T-helper 17 cell (primary cell): ENCODE measurements at places on chromosomes 6 and 20. TPM values are rescaled to one million over a fixed set of nuclear protein-coding genes. Genes with fewer than 3 reads are reported as not detected.

FRK gene
- total RNA-seq, result 0.02 TPM

KHDC3L gene
- total RNA-seq, result not detected

DNA sequence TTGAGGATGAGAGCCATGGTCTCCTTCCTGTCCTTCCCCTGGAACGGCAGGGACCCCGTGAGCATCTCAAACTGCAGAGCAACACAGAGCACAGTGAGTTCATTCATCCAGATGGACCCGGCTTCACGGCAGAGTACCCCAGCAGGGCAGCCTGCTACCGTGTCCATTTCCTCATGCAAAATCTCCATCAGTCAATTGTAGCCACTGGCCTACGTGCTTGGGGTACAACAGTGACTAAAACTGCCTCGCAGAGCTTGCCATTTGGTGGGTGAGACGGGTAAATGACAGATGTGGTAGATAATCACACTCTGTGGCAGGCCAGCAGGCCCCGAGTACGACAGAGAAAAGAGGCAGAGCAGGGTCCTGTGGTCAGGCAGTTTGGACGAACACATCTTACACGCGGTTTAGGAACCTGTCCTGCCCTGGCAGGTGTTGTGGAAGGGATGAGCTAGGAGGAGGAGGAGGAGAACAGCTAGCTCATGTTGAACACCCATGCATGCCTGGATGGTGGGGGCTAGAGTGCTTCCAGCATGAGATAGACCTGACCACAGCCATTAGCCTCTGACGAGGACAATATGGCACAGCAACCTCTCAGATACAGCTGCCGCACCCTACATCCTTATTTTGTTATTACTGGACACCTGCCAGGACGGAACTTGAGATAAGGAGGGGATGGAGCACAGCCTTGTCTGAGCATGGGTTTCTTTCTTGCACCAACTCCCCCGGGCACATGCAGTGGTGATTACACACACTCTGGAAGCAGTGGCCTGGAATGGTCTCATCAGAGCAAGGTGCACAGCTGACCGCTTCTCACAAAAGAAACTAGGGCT is 95.6 kb downstream of the RAMACL start:
- no peaks in the 10 kb centered on the region for H3K27me3 ChIP-seq
- H3K36me3 ChIP-seq, result no peaks in the 10 kb centered on the region
- H3K4me3 ChIP-seq, result no peak overlapping the region

GRCh38 chr6:165456286-165456685 is 146.9 kb upstream of the C6orf118 start:
- no peaks in the 10 kb centered on the region for H3K36me3 ChIP-seq
- DNase-seq, result no peak
- no peak overlapping the region for H3K27ac ChIP-seq
- no peaks in the 10 kb centered on the region for H3K27me3 ChIP-seq
- H3K4me3 ChIP-seq, result no peak overlapping the region

- no peak overlapping the region for H3K27ac ChIP-seq
- no peak overlapping the region for H3K4me3 ChIP-seq
These were observed 43.4 kb upstream of the CDYL start for GRCh38 chr6:4732691-4733315.

DNA sequence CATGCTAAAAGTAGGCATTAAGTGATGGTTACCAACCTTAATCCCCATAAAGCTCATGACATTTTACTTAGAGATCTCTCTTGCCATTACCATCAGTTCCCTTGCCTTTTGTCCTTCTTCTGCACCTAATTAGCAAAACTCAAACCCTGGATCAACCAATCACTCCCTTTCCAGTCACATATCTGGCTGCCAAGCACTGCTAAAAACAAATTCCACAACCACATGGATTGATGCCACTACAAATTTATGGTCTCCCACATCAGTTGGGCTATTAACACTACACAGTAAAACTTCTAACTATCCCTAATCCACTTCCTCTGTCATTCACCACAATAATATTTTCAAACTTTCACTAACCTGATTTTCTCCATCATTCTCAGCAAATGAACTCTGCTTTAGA is 54.3 kb upstream of the RNF146 start:
- no peak for DNase-seq
- no peak overlapping the region for H3K4me3 ChIP-seq
- peaks cover 2% of the 10 kb centered on the region for H3K36me3 ChIP-seq
- peaks cover 3% of the 10 kb centered on the region for H3K4me1 ChIP-seq
- no peak overlapping the region for H3K27ac ChIP-seq

DNA sequence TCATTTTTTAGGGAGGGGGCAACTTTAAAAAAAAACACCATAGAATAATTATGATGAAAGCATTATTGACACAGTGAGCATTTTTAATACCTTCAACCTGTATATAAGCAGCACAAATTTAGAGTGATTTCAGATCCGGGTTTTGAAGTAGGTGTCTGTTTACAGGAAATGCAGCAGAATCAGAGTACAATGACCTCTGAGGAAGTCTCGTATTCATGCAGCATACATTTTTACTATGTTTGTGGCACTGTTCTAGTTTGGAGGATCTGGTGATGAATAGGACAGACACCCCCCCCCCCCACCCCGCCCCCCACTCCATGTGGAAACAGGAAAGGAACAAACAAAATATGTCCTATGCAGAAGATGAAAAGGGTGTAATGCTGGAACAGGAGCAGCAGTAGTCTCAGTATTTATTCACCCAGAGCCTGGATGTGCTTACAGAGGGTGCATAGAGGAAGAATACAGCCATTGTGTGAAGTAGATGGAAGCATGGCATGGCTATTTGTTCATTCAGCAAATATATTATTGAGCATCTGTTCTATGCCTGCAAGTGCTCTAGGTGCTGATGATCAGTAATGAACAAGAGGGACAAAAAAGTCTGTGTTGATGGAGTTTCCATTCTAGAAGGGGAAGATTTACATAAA is 19.7 kb downstream of the VAPB start:
- H3K36me3 ChIP-seq, result no peaks in the 10 kb centered on the region
- H3K4me1 ChIP-seq, result peaks cover 27% of the 10 kb centered on the region
- DNase-seq, result no peak
- H3K4me3 ChIP-seq, result peak overlapping the region; percentile 75
- H3K27me3 ChIP-seq, result no peaks in the 10 kb centered on the region
